ENCODE measurements at places on chromosomes 13 and 19.

GRCh38 chr13:41458187-41458760 is 924 bp downstream of the RGCC start:
- peak; percentile 39 for DNase-seq

GRCh38 chr19:45825917-45826893 is 11.1 kb upstream of the RSPH6A start:
- DNase-seq: no peak

- no peak for DNase-seq
Measured at GRCh38 chr13:41053384-41053826, 7.9 kb upstream of the WBP4 start.

- DNase-seq: no peak
Measured at GRCh38 chr13:20378721-20379120, 146.6 kb upstream of the GJB6 start.

- DNase-seq: no peak
Measured at GRCh38 chr19:12994701-12995595, at the start of gene NFIX. Gene NFIX (plus strand): TSS chr19:12995475. CDS start chr19:12995838, 363 bp downstream.

DNA sequence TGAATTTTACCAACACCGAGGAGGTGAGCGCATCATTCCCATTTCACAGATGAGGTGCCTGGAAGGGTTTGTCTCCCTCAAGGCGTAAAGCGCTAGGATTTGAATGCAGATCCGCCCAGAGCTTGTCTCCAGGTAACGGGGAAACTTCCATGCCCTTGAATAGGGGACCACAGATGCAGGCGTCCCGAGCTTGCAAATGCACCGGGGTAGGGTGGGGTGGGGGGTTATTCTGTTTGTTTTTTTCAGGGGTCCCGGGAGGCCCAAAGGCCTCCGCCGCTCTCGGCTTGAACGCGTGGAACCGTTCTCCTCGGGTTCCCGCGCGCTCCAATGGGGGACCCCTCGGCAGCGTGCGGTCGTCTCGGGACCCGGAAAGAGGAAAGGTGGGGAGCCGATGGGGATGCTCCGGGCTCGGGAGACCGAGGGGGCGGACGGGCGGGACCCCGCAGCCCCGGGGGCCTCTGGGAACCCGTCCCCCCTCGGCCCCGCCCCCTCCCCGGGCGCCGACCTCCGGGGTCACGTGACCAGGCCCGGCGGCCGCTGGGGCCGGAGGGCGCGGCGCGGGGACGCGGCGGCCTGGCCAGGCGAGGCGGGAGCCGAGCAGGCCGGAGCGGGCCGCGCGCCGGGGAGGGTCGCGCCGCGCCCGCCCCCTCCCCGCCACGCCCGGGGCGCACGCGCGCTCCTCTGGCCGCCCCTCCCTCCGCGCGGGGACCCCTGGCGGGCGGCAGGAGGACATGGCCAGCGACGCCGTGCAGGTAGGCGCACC is at the start of gene PKN1:
Gene PKN1, plus strand, starts transcription at position 516 of the 763 bp plus-strand sequence. Its CDS starts 216 bp downstream, at position 732.
- peak; percentile 93 for DNase-seq

GRCh38 chr13:65856431-65856830 is 1373.7 kb downstream of the PCDH9 start:
- DNase-seq: no peak

DNA sequence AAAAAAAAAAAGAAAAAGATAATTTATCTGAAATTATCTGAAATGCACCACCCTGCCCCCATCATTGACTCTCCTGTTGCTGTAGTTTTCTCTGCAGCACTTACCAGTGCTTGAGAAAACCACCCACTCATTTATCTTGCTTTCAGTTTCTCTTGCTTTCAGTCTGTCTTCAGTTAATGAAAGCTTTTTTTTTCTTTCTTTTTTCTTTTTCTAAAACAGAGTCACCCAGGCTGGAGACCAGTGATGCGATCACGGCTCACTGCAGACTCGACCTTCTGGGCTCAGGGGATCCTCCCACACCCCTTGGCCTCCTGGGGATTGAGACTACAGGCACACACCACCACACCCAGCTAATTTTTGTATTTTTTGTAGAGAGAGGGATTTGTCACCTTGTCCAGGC is 4.3 kb upstream of the ACP5 start:
- DNase-seq: no peak

DNA sequence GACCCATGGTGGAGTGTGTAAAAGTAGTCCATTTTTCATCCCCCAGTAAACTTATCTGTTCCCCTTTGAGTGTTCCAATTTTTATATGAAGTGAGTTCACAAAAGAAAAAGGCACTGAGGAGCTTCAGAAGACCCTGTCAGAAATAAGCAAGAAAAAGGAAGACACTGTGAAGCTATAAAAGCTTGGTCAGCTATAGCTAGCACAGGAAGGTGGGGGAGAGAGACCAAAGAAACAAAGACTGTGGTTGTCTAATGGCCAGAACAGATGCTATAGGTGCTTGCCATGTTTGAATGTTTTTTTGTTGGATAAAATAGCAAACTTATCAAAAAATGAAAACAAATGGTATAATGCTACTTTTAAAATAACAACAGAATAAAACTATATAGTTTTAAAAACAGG is 46.5 kb downstream of the RCBTB2 start:
- DNase-seq: no peak

Measured in NCI-H146 (cell line).